Activated CD4-positive, CD25-positive, alpha-beta regulatory T cell treated with anti-CD3 and anti-CD28 coated beads, Interleukin-2, amount 50 U/mL, for 72 hours (primary cell): ENCODE measurements at places on chromosomes 4 and X.

DNA sequence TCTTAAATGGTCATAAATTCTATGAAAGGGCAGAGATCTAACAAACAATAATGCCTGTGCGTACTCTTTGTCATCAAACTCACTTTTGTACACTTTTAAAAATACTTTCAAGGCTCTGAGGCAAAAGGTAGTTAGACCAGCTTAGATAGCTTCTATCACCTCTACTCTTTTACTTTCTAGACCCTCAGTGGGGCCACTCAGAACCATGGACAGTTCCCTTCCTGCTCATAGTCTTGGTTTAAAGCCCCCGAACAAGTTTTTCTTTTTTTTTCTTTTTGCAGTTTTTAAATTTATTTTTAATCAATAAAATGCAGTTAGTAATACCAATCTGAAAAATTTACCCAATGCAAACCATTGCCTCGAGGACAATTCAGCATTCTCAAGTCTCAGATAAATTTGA is 460.5 kb upstream of the CNKSR2 start:
- DNase-seq, result no peak

GRCh38 chr4:165592386-165592785 is 213.6 kb downstream of the CPE start:
- no peak for DNase-seq

DNA sequence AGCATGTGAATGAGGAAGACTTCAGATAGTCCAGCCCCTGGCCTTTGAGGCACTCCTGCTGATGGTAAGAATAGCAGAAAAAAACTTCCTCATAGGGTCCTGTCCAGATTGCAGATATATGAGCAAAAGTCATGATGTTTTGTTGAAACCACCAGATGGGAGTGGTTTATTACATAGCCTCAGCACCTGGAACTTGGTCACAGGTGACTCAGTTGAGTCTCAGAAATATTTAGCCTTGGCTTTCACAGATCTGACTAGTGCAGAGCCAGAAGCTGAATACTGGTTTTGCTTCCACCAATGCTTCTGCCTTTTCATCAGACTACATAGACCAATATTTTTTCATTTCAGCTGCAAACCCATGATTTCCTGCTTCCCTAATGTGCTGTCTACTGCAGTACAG is 994.9 kb upstream of the SLIT2 start:
- no peak for DNase-seq

DNA sequence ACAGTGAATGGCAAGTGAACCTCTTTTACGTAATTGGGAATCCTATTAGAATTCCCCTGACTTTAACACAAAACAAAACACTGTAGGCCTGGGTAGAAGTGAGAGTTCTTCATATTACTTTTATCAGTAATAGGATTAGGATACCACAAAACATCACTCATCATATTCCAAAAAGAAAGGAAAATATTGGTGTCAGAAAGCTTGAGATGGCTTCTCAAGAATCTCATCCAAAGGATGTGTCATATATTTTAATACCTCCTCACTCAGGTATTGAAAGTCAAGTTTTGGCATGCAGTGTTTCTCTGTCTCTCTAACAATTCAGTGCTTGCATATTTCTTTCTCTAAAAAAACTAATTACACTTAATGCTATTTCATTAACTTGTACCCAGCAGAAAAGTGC is 173.2 kb downstream of the PDGFC start:
- DNase-seq, result no peak

- DNase-seq, result peak; percentile 63
Measured at GRCh38 chrX:119729408-119730201, 28.8 kb upstream of the SOWAHD start.

DNA sequence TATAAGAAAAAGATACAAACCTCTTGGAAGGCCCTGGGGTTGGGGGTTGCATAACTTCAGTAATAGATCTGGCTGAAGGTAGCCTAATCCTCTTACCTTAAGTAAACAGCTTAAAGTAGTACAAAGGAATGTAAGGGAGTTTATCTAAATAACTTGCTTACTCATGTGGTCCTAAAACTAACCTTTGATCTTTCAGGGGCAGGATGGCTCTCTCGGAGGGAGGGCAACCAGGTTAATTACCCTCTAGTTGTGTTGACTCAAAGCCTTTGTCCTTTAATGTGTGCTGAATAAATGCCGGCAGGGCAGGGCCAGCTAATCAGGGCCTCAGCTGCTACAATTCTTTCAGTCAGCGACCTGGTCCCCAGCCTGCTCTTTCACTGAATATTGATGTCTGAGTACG is 822.0 kb upstream of the SLIT2 start:
- no peak for DNase-seq

- DNase-seq, result no peak
Measured at GRCh38 chr4:155541716-155542115, 124.9 kb upstream of the GUCY1A1 start.

- DNase-seq, result no peak
Measured at GRCh38 chr4:93232883-93233282, 595.7 kb upstream of the ATOH1 start.

- no peak for DNase-seq
Measured at GRCh38 chrX:68354879-68355628, 78.2 kb downstream of the OPHN1 start.

DNA sequence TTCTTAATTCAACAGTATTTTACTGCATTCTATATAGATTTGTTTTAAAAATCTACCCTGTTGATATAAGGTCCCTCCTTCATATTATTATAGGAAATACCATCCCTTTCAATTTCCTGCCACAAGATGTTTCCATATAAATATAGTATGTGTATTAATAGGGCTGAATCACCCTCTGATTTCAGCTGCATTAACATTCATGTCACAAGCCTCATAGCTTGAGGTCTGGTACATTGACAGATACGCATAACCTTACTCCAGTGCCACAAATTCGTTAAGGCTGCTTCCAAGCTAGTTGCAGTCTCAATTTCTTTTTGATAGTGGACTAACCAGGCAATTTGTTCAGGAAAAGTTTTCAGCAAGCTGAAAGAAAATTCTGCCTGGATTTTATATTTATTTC is 128.4 kb downstream of the KLHL34 start:
- no peak for DNase-seq

DNA sequence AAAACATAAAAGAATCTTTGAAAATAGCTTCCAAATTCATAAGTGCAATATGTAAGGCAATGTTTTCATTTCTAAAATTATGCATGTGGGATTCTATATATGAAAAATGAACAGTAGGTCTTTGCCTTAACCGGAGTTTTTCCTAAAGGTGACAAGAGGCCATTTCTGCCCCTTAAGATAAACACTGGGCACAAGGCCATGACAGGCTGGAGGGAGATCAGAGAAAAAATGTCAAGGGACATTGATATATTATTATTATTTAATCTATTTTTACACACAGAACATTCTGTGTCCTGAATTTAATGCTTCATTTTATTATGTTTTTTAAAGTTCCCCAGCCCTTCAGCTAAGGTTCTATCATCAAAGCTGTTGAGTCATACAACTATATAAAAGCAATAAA is 118.8 kb downstream of the CHM start:
- no peak for DNase-seq

- no peak for DNase-seq
Measured at GRCh38 chrX:136106920-136107528, 40.3 kb upstream of the FHL1 start.

DNA sequence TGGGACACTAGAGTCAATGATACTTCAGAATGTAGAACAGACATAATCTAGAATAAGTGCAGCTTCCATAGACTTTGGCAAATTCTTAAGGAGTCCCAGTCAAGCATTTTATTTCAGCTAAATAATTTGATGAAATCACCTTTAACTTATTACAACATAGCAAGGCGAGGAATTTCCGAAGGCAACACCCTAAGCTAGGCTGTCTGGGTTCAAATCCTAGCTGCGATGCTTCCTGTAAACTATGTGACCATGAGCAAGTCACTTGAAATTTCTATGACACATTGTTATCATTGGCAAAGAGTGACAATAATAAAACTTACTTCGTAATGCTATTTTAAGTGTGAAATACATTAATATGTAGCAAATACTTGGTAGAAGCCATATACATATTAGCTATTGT is 679.1 kb downstream of the DMD start:
- DNase-seq, result no peak

DNA sequence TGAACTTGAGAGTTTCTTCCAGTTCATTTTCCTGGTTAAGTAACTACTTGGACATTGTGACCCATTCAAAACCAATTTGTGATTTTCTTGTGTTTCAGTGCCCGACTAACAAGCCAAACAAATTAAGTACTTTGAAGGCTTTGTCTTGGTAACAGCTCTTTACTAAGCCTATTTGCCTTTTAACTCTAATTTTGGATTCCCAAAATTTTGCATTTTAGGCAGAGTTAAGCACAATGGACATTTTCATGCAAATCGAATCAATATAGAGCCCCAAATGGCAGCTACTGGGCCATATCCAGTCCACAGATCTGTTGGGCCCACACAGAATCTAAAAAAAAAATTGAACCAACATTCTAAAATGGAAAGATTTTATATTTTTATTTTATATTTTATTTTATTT is 31.4 kb upstream of the CHRNA9 start:
- no peak for DNase-seq

DNA sequence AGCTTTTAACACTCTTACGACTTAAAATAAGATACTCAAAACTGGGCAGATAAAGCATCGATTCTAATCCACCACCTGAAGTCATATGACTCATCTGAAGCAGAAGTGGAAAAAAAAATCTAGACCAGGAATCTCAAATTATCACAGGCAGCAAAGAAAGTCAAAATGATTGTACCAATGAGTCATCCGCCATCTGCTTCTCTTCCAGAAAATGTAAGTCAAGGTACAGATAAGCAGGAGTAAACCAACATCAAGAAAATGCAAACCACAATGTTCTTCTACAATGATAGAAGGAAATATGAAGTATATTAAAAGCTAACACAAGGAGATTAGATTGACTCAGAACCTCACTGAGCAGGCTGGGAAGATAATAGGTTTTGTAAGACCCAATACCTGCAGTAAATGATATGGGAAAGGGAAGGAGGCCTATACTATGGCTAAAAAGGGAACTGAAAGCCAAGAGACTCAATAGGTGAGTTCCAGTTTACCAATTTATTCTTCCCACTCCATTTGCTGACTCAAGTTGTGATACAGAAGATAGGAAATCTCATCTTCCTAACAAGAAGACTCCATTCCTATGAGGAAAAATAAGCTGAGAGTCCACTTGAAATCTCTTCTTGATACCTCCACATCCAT is 88.4 kb upstream of the TET2 start:
- DNase-seq, result no peak

DNA sequence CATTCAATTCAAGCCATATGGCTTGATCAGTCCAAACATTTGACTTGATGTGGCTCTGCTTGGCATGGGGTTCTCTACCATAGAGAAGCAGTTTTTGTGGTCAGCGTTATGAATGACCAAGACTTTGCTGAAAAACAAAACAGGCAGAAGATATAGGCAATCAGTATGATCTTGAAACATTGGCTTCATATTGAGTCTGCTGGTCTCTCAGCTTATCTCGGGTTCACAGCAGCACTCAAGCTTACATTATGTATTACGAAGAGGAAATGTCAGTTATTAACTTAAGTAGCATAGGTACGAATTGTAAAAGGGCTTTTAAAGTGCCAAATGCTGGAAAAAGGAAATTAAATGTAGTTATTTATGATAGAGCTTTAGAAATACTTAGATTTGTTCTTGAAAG is 99.0 kb downstream of the AFF2 start:
- DNase-seq, result no peak

GRCh38 chr4:188399834-188400233 is 260.6 kb downstream of the TRIML1 start:
- DNase-seq, result no peak

GRCh38 chr4:133058701-133059100 is 90.4 kb upstream of the PCDH10 start:
- no peak for DNase-seq

DNA sequence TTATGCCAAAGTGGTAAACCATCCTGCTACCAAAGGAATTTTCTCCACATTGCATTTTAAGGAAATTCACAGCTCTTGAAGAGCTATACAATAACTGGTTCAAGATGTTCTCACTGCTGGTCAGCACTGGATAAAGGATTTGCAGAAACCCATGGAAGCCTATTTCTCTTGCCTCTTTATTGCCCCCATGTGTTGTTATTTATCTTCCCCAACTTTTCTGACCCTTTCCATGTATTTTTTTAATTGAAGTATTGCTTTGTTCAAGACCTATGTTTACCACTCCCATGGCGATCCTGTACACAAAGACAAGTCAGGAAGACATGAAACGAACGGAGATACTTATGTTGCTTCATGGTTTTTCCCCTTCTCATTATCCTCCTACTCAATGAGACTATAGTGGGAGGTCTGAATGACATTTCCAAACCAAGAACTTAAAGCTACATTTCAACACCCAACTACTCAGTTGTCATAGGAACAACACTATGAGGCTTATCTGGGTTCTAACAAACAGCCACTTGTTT is 566.4 kb upstream of the DIPK2B start:
- DNase-seq, result no peak

DNA sequence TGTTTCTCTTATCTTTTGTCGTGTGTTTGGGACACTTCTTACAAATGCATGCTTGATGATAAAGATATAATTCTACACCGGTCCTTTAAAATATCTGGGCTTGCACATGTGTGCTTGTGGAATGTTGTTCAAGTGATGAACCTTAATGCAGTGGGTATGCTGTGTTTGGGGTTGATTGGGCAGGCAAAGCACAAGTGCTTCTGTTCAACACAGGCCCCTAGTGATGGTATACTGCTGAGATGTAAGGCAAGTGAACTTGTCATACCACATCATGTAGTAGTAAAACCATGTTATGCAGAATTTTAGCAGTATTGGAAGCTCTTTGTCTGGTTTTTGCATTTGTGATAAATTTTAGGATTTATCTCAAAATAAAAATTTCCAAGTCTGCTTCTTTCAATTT is 23.9 kb downstream of the TBC1D19 start:
- no peak for DNase-seq

DNA sequence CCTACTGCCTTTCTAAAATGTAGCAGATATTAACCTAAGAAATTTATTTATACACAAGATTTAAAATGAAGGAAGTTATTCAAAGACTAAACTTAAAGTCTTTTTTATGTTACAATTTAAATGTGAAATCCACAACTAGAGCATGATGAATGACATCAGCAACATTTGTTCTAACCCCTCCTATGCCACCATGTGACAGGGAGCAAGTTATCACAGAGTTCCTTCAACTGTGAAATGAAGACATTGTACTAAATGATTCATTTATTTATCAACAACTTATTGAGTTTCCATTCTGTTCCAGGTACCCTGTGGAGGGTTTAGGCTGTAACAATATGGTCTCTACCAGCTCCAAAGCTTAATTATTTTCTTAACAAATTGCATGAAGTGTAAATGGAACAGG is 76.9 kb downstream of the SLC39A8 start:
- DNase-seq, result no peak

- DNase-seq, result no peak
Measured at GRCh38 chr4:8070736-8071718, 87.6 kb downstream of the ABLIM2 start.

DNA sequence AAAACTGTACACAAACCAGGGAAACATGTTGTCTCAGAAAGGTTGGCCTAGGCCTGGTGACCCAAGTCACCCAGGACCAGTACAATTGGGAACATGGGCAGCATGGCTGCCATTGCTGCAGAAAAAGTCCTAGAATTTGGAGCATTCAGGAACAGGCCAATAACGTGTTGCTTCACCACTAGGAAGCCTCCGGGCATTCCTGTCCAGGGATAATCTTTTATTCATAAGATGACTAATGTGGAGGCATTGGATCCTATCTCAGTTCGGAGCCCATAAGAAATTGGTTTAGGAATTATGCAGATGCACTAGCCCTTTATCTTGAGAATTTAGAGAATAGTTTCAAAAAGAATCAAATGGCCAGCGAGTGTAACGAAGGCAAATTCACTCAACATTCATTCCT is 242.8 kb upstream of the NDST4 start:
- no peak for DNase-seq

- DNase-seq, result no peak
Measured at GRCh38 chr4:53688186-53688790, 97.0 kb upstream of the LNX1 start.

GRCh38 chrX:24542756-24543155 is 77.7 kb downstream of the PDK3 start:
- DNase-seq, result no peak
